ENCODE measurements at places on chromosomes 4 and X. TPM values are rescaled to one million over a fixed set of nuclear protein-coding genes. Genes with fewer than 3 reads are reported as not detected.

The PRSS12 gene
- total RNA-seq, result 14.1 TPM

The GPR119 gene
- total RNA-seq, result 21.9 TPM

The STK26 gene
- 64.3 TPM for total RNA-seq

- no peak overlapping the region for H3K27ac ChIP-seq
- H3K4me1 ChIP-seq, result no peaks in the 10 kb centered on the region
- no peak for DNase-seq
- H3K36me3 ChIP-seq, result no peaks in the 10 kb centered on the region
- H3K4me3 ChIP-seq, result no peak overlapping the region
Observed at GRCh38 chrX:36199928-36200327, 280.4 kb downstream of the CFAP47 start.

- no peaks in the 10 kb centered on the region for H3K27me3 ChIP-seq
- H3K27ac ChIP-seq, result no peak overlapping the region
- peaks cover 32% of the 10 kb centered on the region for H3K36me3 ChIP-seq
Observed at GRCh38 chrX:136856551-136856950, 24.0 kb downstream of the RBMX start.

- DNase-seq, result no peak
- H3K27ac ChIP-seq, result no peak overlapping the region
- H3K27me3 ChIP-seq, result no peaks in the 10 kb centered on the region
- no peaks in the 10 kb centered on the region for H3K4me1 ChIP-seq
- no peak overlapping the region for H3K4me3 ChIP-seq
Observed at GRCh38 chr4:35105486-35105885, 1138.8 kb downstream of the ARAP2 start.

DNA sequence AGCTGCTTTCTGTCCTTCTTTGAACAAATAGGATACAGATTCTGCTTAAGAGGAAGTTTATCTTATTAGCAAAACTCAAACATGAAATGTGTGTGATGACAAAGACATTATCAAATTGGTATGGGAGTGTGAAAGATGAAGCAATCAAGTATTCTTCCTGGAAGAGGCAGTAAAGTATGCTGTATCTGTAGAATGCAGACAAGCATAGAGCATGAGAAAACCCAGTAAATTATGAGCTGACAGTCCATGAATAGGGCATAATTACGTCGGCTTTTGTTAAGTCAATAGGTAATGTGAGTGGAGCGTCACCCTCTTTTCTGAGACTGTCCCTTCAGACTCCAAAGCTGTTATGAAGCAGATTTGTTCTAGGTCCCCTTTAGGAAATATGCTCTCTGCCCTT lies 458.6 kb upstream of the NWD2 start:
- no peak overlapping the region for H3K27ac ChIP-seq
- H3K4me1 ChIP-seq, result peaks cover 4% of the 10 kb centered on the region
- H3K36me3 ChIP-seq, result no peaks in the 10 kb centered on the region
- no peak for DNase-seq
- no peaks in the 10 kb centered on the region for H3K27me3 ChIP-seq

GRCh38 chrX:67780694-67781109 lies 236.9 kb downstream of the AR start:
- H3K27ac ChIP-seq, result no peak overlapping the region
- H3K27me3 ChIP-seq, result no peaks in the 10 kb centered on the region
- H3K4me1 ChIP-seq, result peaks cover 5% of the 10 kb centered on the region
- H3K4me3 ChIP-seq, result no peak overlapping the region
